ENCODE measurements at places on chromosomes 3 and 15.

DNA sequence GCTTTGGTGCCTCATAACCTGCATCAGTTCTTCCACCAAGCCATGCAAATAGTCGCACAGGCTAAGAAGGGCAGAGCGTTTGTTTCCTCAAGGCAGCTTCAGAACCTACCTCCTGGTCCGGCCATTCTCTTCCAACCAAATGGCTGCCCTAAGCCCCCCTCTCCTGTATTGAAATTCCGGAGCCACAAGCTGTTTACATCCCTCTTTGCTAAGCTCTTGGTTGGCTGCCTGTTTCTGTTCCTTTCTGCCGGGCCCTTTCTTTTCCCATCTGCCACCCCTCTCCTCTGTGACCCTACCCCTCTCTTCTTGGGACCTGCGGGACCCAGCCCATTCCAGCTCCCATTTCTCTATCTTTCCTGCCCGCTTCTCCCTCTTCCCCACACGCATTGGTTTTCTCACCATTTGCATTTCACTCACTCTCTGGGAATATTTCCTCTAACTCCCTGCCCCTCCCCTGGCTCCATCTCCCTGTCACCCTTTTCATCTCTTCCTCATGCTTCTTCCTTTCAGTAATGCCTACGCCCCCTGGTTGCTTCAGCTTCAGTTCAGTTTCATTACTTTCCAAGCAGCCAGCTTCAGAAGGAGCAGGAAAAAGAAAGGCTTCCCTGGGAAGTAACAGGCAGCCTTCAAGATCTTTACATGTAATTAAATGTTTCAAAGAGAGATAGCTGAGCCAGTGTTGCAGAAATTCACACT lies 113.5 kb downstream of the RAB11A start:
- no peak for DNase-seq

DNA sequence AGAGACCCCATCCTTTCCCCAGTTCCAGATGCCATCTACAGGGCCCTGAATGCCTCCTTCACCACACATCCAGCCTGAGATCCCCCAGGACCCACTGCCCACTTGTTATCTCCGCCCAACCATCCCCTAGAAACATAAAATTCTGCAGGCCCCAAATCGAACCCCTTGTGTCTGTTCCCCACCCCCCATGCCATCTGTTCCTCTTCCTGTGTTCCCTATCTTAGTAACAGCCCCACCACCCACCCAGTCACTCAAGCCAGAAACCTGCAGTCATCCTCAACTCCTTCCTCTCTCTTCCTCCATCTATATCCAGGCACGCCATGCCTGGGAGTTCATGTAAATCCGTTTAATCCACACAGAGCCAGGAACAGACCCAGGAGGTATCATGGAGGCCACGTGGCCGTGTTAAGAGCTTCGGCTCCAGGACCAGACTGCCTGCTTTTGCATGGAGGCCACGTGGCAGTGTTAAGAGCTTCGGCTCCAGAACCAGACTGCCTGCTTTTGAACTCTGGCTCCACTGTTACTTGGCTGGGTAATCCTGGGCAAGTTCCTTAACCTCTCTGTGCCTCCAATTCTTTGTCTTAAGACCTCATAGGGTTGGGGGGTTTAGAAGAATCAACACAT lies 4.8 kb downstream of the CSRNP1 start:
- DNase-seq = no peak

GRCh38 chr15:87490666-87491065 lies 765.9 kb downstream of the NTRK3 start:
- no peak for DNase-seq

DNA sequence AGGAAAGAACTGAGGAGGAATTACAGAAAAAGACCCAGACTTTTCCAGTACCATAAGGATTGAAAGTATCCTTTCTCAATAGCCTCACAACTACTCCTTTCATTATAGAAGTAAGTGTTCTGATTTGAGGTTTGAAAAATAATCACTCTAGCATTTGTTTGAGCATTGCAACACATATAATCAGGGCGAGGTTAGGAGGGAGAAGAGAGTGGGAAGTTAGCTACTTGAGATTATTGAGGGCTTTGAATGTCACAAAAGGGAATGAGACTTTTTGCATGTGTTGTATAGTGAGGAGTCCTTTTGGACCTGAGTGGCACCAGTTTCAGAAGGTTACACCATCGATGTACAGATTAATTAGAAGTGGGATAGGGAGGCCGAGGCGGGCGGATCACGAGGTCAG lies 65.2 kb upstream of the TNIK start:
- DNase-seq = no peak

DNA sequence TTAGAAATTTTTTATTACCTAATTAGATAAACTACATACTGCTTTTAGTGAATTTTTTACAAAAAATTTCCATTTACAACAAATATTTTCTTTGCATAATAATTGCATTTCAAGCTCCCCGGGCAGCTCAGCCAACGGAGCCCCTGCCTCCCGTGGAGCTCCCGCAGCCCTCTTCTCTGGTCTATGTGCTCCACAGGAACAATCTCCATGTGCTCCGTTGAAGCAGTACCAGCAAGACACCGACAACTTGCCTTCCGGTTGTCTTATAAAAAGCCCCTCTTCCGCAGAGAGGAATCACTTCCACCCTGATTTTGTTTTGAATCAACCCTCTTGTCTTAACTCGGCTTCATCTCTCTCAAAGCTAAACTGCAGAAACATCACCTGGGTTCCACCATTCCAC lies 46.9 kb upstream of the CHD2 start:
- no peak for DNase-seq

GRCh38 chr15:56148064-56148463 lies 95.6 kb downstream of the RFX7 start:
- no peak for DNase-seq

DNA sequence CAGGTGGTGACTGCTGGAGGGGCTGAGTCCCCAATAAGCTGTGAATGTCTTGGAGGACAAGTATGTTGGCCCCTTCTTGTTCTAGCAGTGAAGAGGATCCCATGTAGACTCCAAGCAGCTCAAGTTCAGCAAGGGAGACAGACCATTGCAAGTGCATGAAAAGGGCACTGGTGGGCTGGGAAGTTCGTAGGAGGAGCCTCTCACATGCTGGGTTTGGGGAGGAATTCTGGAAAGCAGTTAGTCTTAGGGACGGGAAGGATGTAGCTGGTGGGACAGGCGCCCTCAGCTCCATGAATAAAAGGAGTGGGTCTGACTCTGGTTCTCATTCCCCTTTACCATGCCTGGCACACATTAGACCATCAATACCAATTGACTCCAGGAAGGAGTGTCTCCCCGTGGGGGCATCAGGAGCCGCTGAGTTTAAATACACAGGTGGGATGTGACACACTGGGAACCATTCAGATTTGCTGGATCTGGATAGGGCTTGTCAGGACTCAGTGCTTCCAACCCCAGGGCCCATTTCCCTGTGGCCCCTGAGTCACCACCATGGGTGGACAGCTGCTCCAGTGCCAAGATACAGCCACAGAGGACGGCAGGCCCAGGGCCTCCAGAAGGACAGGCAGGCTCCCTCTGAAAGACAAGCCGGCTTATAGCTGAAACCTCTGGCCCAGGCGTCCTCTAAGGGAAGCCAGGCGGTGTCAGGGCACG lies 552 bp upstream of the XYLB start:
- DNase-seq = no peak

GRCh38 chr3:186097317-186097662 lies 11.6 kb downstream of the ETV5 start:
- DNase-seq = no peak

- DNase-seq = no peak
These were observed 47.2 kb downstream of the NMNAT3 start for GRCh38 chr3:139630542-139630941.

DNA sequence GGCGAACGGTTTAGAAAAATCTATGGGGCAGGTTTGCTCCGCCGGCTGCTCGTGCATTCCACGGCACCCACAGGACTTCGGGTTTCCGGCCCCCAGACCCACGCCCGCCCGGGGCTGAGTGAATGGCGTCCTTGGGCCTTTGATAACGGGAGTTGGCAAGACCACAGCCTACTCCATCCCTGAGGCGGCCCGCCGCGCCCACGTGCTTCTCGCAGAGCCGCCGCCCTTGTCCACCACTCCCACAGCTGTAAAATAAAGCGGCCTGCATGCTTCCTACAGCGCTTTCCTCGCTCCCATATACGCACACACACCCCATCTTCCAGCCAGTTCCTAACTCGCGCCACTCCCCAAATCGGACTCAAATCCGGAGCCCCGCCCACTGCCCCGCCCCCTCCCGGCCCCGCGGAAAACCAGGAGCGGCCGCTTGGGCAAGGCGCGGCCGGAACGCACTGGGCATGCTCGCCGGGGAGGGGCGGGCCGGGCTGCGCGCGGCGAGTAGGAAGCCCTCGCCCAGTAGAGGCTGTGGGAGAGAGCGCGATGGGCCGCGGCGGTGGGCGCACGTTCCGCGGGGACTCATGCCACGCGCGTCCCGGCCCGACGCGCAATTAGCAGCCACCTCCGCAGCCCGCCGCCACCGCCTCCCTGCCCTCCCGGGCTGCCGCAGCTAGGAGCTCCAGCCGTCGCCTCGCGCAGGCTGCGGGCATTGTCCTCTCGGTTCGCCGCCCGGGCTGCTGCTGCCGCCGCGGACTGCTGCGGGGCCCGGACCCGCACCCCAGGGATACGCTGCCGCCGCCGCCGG lies at the start of gene RAP2B:
Gene RAP2B (plus strand): TSS at position 513 of the 799 bp plus-strand sequence. CDS start 468 bp downstream, outside the sequence.
- peak; percentile 99 for DNase-seq

GRCh38 chr3:10157031-10157430 lies 7.7 kb upstream of the IRAK2 start:
- DNase-seq = peak; percentile 46

DNA sequence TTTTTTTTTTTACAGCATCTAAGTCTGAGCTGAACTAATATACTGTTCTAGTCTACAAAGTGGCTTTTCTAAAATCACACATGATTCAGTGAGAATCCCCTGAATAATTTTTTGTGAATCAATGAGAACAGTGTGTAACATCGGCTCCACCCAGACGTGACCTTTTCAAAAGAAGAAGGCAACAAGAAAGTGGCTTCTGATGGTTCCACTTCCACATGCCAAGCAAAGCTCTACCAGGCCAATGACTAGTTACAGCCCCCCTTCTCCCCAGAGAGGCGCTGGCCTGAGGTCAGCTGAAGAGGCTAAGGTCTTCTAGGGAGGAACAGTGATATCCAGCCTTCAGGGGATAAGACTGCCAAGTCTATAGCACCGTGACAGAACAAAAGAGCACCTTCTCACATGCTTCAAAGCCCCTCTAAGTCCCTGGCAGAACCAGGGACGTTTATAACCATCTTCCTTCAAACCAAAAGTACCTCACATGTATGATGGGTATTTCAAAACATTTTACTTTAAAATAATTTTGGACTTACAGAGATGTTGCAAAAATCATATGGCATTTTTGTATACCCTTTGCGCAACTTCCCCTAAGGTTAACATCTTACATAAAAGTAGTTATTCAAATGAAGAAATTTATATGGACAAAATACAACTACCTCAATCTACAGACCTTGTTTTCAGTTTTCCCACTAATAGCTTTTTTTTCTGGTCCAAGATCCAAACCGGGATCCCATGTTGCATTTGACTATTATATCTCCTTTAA lies 177.9 kb downstream of the OSBPL10 start:
- no peak for DNase-seq

DNA sequence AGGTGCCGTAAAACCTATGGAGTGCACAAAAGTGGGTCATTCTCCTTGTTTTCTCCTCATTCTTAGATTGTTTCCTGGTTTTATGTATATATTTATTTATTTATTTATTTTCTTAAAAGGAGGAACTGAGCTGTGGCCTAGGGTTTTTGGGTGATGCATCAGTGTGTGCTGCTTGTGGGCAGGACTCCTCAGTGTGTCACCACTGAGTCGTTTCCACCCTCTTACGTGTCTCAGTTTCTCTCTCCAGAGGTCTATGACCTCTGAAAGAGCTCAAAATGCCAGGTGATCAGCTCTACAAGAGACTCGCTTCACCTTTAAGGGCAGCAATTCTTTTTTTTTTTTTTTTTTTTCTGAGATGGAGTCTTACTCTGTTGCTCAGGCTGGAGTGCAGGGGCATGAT lies 72.9 kb downstream of the CD200 start:
- DNase-seq = no peak

GRCh38 chr15:69980341-69981059 lies 117.2 kb downstream of the TLE3 start:
- DNase-seq = no peak

- no peak for DNase-seq
These were observed 1.1 kb upstream of the UTS2B start for GRCh38 chr3:191331388-191331787.

DNA sequence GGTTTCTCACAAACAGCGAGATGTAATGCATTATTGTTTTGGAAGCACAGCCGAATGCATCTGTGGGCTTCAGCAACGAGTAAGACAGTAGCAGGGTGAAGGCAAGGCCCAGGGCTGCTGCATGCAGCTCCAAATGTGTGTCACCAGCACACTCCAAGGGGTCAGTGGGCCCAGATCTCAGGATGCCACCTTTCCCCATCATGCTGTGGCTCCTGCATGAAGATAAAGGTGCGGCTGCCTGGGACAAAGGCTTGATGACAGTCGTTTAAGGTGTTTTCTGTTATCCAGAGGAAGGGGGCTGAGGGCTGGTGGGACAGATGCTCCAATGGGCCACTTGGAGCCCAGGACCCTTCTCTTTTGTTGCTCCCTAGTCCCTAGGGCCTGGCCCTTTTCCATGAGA lies 13.2 kb downstream of the C3orf22 start:
- no peak for DNase-seq

DNA sequence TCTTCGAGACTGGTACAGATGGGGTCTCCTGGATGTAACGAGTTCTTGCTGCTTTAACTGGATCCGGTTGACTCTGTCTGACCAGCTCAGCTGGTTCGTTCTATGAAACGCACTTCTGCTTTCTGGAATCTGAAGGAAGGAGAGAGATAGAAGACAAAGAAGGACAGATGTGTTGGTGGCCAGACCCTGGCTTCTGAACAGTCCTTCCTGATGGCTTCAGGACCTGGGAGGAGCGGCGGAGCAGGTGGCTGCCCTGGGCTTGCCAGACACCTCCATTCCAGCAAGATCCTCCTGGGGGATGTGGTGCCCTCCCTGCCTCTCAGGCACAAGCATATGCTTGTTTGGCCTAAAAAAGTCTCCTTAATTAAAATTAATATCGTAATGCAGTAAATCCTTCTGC lies 99.9 kb downstream of the APBA2 start:
- no peak for DNase-seq

- no peak for DNase-seq
These were observed 68.2 kb downstream of the RAB11A start for GRCh38 chr15:65937476-65937875.

GRCh38 chr3:168862466-168862865 lies 766.7 kb upstream of the GOLIM4 start:
- no peak for DNase-seq

GRCh38 chr3:105246536-105246935 lies 120.2 kb upstream of the ALCAM start:
- DNase-seq = no peak

DNA sequence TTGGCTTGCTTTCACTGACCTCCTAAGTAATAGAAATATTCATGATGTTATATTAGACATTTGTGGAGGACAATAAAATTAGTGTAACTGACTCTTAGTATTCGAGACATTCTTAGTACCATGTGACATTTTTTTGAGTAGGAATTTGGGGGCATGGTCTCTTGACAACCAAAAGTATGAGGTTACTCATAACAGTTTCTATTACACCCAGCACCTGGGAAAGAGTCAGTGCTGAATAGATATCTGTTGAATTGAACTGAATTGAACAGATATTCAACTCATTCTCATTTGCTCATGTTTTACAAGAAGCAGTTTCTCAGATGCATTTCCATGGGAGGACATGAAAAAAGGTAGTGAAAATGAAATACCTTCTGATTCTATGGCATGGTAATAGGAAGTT lies 84.4 kb downstream of the CMSS1 start:
- no peak for DNase-seq

All from left hindlimb (tissue), 1 donor.